ENCODE measurements at places on chromosomes 7 and 10.

- no peak for DNase-seq
Observed at GRCh38 chr7:13748998-13749397, 240.5 kb downstream of the ETV1 start.

GRCh38 chr7:118169146-118169545 lies 14.8 kb upstream of the LSM8 start:
- DNase-seq, result no peak

- no peak for DNase-seq
Observed at GRCh38 chr10:71391701-71392100, 5.0 kb upstream of the CDH23 start.

DNA sequence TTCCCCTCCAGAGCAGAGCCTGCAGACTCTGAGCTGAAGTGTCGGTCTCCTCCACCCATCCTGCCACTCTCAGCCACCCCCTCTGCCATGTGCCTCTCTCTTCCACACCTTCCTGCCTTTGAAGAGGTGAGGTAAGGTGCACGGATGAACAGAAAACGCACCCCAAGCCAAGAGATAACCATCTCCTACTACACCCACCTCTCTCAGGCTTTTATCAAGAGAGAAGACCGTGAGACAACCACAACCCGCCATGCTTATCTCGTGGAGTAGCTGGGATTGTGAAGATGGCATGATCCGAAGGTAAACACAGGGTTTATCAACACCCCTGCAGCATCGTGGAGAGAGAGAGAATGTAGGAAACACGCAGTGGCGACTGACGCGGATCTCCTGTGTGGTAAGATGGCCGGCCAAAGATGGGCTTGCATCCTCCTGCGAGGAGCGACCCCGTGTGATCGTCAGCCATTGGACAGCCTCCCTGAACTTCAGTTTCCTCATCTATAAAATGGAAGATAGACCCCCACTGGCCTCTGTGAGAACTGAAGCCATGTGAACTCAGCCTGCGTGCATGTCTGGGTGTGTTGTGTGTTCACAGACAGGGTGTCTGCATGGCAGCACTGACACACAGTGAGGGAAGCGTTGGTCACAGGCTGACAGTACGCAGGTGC lies 219.0 kb downstream of the DIP2C start:
- DNase-seq, result no peak

- DNase-seq, result peak; percentile 63
Observed at GRCh38 chr7:47720141-47720906, 138.4 kb upstream of the TNS3 start.

DNA sequence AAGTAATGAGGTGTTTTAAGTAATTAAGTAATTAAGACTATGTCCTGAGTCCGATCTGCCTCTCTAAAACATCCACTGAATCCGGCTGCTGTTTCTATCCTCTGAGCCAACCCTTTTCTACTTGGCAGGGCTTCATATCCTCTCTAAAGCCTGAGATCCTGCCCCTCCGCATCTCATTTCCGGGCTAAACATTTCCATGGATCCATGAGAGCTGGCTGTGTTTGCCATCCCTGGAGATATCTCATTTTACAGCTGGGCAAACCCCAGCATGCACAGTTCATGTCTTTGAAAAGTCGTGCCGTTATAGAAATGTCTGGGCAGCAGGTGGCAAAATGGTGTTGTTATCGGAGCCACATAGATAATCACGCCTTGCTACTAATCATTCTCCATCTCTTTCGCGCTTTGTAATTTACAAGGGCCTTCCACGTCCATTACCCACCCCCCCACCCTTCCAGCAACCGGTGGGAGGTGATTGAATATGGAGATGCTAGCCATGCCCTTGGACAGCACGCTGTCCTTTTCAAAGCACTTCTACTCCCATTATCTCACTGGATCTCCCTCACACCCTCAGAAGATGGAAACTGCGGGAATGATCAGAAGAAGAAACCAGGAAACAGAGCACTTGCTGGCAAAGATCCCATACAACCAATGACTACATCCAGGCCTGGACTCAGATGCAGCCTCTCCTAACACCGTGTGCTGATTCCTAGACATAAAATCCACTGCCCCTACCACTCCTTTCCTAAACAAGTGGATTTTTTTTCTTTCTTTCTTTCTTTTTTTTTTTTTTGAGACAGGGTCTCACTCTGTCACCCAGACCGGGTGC lies 1189.2 kb downstream of the TYW1 start:
- DNase-seq, result peak; percentile 43

- no peak for DNase-seq
Observed at GRCh38 chr7:12431886-12432556, 28.4 kb upstream of the VWDE start.

DNA sequence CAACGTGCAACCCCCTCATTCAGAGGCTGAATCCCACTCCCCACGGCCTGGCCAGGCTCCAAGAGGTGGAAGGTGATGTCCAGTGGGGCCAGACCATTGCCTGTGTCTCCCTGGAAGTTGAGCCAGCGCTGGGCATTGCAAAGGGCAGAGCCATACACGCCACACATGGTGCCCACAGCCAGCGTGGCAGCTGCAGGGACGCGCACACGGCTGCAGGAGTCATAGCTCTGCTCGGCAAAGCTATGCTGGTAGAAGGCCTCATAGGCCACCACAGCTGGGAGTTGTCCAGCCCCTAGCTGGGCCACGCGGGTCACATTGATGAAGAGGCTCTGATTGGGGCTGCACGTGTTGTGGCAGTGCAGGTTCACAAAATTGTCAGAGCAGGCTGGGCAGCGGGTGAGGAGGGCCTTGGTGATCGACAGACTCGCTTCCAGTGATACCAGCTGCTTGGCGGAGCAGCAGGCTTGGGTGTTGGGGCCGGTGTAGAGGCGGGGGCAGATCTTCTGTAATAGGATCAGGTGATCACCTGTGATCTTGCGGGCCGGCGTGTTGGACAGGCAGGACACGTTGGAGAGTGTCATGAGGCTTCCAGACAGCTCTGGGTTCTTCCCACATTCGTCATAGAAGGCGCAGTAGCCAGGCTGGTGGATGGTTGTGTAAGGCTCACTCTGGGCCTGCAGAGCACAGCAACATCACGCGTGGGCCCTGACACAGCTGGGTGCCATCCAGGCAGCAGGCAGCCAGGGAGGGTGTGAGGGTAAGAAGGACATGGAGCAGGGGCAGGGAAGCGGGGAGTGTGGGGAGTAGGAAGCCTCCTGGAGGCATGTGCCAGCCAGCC lies 1.2 kb downstream of the NPC1L1 start:
- DNase-seq, result no peak

GRCh38 chr10:111204838-111205237 lies 128.0 kb downstream of the ADRA2A start:
- no peak for DNase-seq

GRCh38 chr7:78039790-78040776 lies 241.5 kb downstream of the PHTF2 start:
- peak; percentile 40 for DNase-seq

DNA sequence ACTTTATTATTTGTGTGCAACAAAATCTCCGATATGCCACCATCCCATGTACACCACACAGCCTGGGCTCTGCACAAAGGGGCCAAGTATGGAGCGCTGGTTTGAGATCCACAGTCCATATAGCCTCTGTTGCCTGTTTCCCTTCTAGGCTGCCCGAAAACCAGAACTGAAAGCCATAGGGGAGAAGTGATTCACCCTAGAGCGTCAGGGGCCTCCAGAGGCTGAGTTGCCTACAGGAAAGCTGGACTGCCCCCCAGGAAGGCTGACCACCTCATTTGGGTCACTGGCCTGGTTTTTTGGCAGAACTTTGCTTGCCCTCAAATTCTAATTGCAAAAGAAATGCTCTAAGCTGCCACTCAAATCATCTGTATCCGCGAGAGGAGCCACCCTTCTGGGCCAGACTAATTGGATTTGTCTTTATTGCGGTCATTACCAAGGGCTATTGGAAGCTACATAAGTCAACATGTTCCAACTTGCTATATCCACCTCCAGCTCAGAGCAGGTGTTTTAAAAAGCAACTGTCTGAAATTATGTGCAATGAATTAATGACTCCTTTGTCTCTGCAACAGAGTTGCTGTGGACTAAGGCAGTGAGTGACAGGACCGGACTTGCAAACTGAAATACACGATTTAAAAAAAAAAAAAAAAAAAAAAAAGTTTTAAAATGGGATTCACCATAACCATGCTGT lies 28.3 kb upstream of the FRMD4A start:
- peak; percentile 32 for DNase-seq

GRCh38 chr10:72353028-72353964 lies 1.4 kb downstream of the DNAJB12 start:
- no peak for DNase-seq

DNA sequence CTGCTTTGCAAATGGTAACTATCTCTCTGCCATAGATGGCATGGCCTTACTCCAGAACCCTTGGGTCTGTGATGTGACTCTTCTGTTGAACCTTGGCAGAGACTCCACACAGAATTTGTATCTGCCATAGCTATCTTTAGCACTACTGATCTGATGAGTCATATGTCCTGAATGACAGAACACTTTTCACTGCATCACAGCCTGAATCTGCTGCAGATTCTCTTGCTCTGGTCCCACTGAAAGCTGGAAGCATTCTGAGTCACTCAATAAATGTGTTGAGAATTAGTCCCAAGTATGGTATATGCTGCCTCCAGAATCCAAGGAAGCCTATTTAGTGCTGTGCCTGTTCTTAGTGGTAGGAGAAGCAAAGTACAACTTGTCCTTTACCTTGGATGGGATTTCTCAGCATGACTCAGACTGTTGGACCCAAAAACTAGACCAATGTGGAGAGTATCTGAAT lies 39.5 kb upstream of the ANKRD1 start:
- DNase-seq, result no peak

- no peak for DNase-seq
Observed at GRCh38 chr10:59372543-59372942, 10.2 kb upstream of the FAM13C start.

DNA sequence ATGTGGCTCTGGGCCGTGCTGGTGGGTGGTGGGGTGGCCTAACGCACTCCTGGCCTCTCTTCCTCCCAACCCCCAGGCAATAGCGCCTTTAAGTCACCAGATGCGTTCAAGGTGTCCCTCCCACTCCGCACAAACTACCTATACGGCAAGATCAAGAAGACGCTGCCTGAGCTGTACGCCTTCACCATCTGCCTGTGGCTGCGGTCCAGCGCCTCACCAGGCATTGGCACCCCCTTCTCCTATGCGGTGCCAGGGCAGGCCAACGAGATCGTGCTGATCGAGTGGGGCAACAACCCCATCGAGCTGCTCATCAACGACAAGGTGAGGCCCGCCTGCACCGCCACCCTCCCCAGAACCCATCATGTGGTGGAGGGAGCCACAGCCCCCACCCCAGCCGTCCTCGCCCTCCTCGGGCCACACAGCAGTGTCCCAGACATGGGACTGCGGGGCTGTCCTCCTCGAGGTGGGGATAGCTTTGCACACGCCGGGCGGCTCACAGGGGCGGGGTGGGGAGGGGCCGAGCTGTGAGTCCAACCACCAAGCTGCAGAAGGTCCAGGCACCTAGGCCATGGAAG lies 7.8 kb downstream of the NPTX2 start:
- DNase-seq, result no peak

- no peak for DNase-seq
Observed at GRCh38 chr7:90817846-90818245, 221.7 kb downstream of the CDK14 start.

DNA sequence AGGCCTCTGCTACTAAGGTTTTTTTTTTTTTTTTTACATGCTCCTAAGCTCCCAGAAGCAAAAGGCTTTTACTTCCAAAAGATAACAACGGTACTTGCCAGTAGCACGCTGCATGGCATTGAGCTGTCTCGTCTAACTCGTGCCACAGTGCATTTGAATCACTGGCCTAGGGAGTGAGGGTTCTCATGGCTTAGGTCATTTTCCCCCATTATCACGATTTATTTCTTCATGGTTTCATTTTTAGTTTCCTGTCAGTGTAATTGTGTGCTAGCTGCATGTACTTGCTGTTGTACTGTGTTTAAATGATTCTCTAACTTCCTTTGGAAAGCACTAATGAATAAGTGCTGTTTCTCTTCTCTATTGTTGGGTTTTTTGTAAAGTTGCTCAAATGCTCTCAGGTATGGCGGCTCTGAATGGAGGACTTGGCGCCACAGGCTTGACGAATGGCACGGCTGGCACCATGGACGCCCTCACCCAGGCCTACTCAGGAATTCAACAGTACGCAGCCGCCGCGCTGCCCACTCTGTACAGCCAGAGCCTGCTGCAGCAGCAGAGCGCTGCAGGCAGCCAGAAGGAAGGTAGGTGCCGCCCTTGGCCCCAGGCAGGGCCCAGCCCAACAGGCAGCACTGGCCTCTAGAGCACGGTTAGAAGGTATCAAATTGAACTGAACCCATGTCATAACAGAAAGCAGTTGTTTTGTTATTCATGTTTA lies 290.5 kb downstream of the USP6NL start:
- no peak for DNase-seq

DNA sequence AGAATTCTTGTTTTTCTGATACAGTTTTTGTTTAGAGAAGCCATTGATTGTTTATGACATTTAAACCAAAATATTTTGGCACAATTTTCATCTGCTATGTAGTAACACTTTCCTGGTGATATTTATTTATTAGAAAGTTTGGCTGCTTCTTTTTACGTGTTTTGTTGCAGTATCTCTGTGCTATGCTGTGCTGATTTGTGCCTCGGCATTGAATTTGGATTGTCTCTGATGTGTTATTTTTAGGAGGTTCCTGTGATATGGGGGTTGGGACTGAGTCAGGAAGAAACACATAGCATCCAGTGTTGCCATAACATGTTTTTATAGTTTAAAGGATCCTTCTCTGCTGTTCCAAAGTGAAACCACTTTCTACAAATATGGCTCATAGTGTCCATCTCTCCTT lies 1197.7 kb upstream of the LRRN3 start:
- no peak for DNase-seq

- no peak for DNase-seq
Observed at GRCh38 chr7:100893910-100894721, 1.6 kb downstream of the ACHE start.

DNA sequence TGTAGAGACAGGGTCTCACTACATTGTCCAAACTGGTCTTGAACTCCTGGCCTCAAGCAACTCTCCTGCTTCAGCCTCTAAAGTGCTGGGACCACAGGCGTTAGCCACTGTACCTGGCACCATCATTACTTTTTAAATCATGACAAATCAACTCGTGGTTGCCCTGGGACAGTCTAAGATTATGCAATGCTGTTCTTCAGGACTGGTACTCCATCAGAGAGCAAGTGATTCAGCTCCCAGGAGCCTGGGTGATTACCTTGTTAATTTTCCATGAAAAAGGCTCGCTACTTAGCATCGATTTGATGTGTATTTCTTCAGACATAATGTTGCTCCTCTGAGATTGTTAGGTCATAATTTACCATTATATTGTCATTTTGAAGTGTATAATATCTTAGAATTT lies 158.9 kb upstream of the STEAP4 start:
- no peak for DNase-seq

GRCh38 chr10:112232670-112233069 lies 49.1 kb upstream of the GPAM start:
- DNase-seq, result no peak

DNA sequence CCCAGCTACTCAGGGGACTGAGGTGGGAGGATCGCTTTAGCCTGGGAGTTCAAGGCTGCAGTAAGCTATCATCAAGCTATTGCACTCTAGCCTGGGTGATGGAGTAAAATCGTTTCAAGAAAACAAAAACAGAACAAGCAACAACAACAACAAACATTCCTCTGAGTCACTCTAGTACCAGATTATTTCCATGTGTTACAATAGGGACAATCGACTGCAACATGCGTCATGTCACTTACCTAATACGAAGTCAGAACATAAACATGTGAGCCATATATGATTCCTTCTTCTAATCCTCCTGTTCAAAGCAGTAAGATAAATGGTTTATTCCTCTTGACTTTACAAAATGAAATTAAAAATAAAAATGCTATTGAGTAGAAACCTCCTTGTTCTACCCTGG lies 57.3 kb downstream of the ZNF438 start:
- DNase-seq, result no peak

- no peak for DNase-seq
Observed at GRCh38 chr10:31847515-31847914, 81.1 kb downstream of the ARHGAP12 start.

GRCh38 chr7:45638916-45639315 lies 64.7 kb downstream of the ADCY1 start:
- no peak for DNase-seq

Data from retina (tissue), 1 donor.